ENCODE measurements at places on chromosomes 4 and X.

DNA sequence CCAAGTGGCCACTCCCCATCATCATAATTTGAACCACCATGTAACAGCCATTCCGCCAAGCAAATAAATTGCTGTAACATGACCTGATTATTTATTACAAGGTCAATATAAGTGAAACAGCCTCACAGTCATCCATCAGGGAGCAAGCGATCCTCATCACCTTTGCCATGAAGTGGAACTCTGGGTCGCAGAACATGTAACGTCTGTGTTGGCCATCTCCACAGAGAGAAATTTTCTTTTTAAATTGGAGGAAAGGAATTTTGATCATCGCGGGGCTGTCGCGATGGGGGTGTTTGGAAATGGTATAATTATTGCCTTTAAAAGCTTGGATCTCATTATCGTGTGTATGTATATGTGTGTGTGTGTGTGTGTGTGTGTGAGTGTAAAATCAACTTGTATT, 90.2 kb downstream of the SHOX start:
- DNase-seq: no peak

GRCh38 chr4:143232277-143232676, 47.6 kb downstream of the USP38 start:
- no peak for DNase-seq

DNA sequence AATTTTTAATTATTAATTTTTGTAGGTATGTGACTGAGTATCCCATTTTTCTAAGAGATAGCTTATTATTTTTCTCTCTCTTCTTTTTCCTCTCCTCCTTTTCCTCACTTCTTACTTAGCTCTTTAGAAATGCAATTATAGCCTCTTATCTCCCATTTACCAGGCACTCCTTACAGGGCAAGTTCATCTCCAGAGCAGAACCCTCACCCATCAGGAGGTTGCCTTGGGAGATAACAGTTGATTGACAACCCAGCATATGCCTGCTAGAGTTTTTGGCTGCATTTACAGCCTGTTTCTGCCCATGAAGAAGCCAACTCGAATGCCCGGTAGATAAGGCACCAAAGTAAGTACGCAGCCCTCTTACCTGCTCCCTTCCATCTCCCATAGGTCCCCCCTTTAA, 572.9 kb upstream of the ZFP42 start:
- DNase-seq: no peak

DNA sequence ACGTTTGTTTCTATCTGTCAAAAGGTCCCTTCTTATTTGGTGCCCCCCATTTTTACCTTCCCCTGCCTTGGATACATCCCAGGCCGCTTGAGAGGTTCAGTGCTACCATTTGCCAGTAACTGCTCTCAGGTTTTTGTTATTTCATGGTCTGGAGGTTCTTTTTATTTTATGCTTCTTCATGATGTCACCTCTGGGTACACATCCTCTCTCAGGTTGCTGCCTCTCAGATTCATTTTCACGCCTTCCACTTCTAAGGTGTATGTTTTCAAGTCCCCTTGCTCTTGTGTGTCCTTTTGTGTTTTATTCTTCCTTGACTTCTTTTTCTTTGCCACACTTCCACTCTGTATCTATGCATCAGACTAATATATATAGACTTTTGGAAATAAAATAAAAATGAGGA, 640.1 kb upstream of the AADAT start:
- DNase-seq: no peak

- no peak for DNase-seq
Measured at GRCh38 chr4:70739496-70740337, 18.0 kb downstream of the RUFY3 start.

DNA sequence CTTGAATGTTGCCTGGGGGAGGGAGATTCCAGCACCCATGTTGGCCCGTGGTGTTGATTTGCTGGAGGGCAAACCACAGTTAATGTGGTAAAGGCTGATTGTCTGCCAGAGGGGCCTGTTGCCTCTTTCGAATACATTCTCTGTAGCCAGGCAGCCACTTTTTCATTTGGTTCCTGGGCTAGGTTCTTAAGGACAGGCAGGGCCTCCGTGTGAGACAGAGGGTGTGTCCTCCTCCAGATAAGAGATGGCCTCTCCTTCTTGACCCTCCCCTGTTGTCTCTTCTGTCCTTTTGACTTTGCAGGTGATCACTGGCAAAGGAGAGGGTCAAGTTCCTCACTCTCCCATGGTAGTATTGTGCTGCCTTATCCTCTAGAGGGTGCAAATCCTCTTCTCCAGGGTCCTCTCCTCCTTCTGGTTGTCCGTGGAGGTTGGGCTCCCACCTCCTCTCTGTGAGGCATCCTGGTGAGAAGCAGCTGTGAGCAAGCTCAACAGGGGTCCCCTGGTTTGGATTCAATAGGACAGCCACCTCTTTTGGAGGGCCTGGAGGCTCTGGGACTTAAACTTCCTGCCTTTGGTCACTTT, 44.9 kb downstream of the ZNF182 start:
- DNase-seq: no peak

GRCh38 chr4:54139332-54139731, 39.4 kb downstream of the GSX2 start:
- no peak for DNase-seq

DNA sequence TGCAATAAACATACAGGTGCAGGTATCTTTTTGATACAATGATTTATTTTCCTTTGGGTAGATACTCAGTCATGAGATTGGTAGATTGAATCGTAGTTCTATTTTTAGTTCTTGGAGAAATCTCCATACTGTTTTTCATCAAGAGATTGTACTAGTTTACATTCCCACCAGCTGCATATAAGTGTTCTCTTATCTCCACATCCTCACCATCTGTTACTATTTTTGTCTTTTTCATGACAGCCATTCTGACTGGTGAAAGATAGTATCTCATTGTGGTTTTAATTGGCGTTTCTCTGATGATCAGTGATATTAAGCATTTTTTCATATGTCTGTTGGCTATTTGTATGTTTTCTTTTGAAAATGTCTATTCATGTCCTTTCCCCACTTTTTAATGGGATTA, 202.2 kb downstream of the RAPGEF2 start:
- no peak for DNase-seq

GRCh38 chr4:11228530-11228929, 200.2 kb downstream of the HS3ST1 start:
- no peak for DNase-seq

- DNase-seq: peak; percentile 34
Measured at GRCh38 chrX:111098874-111099273, 2.9 kb downstream of the PAK3 start.

- no peak for DNase-seq
Measured at GRCh38 chr4:171025776-171026175, 787.4 kb upstream of the GALNTL6 start.

GRCh38 chrX:147884958-147885357, 26.8 kb upstream of the FMR1 start:
- DNase-seq: no peak
